ENCODE measurements at places on chromosomes 13 and 19. TPM values are rescaled to one million over a fixed set of nuclear protein-coding genes. Genes with fewer than 3 reads are reported as not detected.
A peak's percentile ranks its signal among the peaks of the same experiment; 100 is the strongest.

Gene CEACAM18
- not detected for total RNA-seq

Gene B3GNT3
- 1.2 TPM for total RNA-seq

Gene C13orf46
- total RNA-seq = 0.20 TPM

Gene RAD23A
- total RNA-seq = 112 TPM

Gene ATXN8OS
- not detected for total RNA-seq

Gene CDC34
- total RNA-seq = 90.4 TPM

Gene CRB3
- 50.9 TPM for total RNA-seq

Gene ZNF835
- total RNA-seq = 0.25 TPM

Gene FUZ
- total RNA-seq = 30.2 TPM

Gene ZNF492
- not detected for total RNA-seq

Gene IGFL2
- not detected for total RNA-seq

GRCh38 chr13:91241221-91241933, 106.1 kb upstream of the MIR17HG start:
- no peaks in the 10 kb centered on the region for H3K4me1 ChIP-seq
- H3K4me3 ChIP-seq = no peak overlapping the region

DNA sequence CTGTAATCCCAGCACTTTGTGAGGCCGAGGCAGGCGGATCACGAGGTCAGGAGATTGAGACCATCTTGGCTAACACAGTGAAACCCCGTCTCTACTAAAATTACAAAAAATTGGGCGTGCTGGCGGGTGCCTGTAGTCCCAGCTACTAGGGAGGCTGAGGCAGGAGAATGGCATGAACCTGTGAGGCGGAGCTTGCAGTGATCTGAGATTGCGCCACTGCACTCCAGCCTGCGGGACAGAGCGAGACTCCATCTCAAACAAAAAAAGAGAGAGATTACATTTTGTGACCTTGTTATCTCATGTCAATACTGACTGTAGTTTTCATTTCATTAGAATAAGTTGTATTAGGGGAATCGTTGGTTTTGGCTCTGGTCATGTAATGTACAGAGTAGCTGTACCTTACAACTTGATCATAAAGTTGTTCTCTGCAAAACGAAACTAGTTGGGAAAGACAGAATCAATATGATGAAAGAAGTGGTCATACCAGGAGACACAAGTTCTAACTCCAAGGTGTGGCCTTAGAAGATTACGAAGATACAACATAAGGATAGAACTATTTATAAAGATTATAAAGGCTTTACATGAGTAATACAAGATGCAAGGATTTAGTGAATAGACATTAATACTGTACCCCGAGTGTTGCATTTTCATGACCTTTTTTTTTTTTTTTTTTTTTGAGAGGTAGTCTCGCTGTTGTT, 15.3 kb downstream of the TMEM38A start:
- H3K36me3 ChIP-seq = peaks cover 11% of the 10 kb centered on the region
- no peak for DNase-seq

DNA sequence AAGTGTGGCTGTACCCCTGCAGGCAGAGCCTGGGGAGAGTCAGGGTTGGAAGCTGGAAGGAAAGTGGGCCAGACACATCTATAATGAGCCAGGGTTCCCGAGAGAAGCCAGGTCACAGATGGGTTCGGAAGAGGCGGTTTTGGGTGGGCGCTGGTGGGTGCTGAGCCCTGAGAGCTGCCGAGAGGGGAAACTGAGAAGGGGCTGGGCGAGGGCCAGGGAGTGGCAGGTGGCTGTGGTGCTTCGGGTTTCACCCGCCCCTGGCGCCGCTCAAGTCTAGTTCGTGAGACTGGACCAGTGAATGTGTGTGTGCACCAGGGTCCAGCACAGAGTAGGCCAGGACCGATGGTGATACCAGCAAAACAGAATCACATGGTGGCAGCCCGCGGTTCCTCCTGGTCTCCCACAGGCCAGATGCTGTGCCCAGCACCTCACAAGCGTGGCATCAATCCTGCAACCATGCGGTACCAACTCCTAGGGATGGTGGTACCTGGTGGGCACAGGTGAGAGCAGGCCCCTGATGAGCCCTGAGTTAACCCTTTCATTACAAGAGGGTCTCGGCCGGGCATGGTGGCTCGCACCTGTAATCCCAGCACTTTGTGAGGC, 1.8 kb upstream of the LRRC4B start:
- H3K27ac ChIP-seq = no peak overlapping the region
- H3K4me3 ChIP-seq = no peak overlapping the region
- H3K27me3 ChIP-seq = peaks cover 23% of the 10 kb centered on the region
- no peaks in the 10 kb centered on the region for H3K36me3 ChIP-seq
- no peaks in the 10 kb centered on the region for H3K4me1 ChIP-seq
- no peak for DNase-seq

GRCh38 chr13:48055712-48056111, 18.2 kb downstream of the NUDT15 start:
- H3K36me3 ChIP-seq = peaks cover 47% of the 10 kb centered on the region
- no peak for DNase-seq
- H3K27me3 ChIP-seq = no peaks in the 10 kb centered on the region
- H3K4me1 ChIP-seq = no peaks in the 10 kb centered on the region
- no peak overlapping the region for H3K27ac ChIP-seq

- H3K4me1 ChIP-seq = no peaks in the 10 kb centered on the region
- DNase-seq = no peak
- H3K27ac ChIP-seq = no peak overlapping the region
Measured at GRCh38 chr13:92590503-92590908, 636.1 kb upstream of the GPC6 start.

DNA sequence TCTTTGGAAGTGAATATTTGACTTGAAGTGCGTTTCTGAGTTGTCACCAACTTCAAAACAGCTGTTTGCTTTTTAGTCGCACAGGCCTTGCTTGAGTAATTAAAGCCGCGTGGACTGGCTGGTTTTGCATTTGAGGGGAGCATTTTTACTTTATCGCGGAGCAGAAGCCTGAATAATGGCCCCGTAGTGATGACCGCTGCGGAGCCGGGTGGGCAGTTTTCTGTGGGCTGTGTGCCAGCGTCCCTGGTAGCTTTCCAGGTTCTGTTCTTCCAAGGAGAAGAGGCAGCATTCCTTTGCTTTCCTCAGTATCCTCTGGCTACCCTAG, 1.1 kb downstream of the NAA16 start:
- DNase-seq = peak; percentile 55
- H3K27ac ChIP-seq = peak overlapping the region; percentile 94
- H3K4me1 ChIP-seq = peaks cover 2% of the 10 kb centered on the region
- H3K27me3 ChIP-seq = no peaks in the 10 kb centered on the region
- no peaks in the 10 kb centered on the region for H3K36me3 ChIP-seq

DNA sequence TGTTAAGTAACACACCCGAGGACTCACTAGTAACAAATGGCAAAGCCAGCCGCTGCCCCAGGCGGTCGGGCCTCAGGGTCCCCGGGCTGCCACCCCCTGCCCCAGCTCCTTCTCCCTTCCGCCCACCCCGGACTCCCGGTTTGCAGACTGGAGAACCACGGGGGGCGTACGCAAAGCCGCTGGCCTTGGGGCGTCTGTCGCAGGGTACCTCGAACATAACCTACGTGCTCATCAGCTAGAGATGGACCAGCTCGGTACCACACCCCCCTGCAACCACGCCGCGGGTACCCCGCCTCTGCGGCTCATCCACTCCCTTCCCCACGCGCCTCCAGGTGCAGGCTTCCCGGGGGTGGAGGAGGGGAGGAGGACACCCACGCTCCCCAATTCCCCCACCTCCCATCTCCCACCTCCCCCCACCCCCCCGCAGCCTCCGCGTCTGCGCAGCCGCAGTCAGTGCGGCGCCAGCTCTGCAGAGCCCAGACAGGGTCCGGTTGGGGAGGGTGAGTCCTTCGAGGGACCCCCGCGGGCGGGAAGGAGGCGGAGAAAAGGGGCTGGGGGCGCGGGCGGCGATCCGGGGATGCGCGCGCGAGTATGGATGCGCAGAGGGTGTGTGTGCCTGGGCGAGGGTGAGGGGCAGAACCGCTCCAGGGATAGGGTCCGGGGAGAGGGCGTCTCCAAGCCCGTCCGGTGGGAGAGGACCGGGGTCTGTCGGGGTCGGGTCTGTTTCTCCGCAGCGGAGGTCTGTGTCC, at the start of gene SMIM17:
SMIM17 (plus strand) TSS at position 449 of the 749 bp plus-strand sequence. CDS start 2,509 bp downstream, outside the sequence.
- DNase-seq = no peak
- H3K4me1 ChIP-seq = no peaks in the 10 kb centered on the region
- H3K4me3 ChIP-seq = no peak within 1 kb of the TSS
- no peak within 1 kb of the TSS for H3K27ac ChIP-seq
- H3K36me3 ChIP-seq = no peaks in the 10 kb centered on the region

DNA sequence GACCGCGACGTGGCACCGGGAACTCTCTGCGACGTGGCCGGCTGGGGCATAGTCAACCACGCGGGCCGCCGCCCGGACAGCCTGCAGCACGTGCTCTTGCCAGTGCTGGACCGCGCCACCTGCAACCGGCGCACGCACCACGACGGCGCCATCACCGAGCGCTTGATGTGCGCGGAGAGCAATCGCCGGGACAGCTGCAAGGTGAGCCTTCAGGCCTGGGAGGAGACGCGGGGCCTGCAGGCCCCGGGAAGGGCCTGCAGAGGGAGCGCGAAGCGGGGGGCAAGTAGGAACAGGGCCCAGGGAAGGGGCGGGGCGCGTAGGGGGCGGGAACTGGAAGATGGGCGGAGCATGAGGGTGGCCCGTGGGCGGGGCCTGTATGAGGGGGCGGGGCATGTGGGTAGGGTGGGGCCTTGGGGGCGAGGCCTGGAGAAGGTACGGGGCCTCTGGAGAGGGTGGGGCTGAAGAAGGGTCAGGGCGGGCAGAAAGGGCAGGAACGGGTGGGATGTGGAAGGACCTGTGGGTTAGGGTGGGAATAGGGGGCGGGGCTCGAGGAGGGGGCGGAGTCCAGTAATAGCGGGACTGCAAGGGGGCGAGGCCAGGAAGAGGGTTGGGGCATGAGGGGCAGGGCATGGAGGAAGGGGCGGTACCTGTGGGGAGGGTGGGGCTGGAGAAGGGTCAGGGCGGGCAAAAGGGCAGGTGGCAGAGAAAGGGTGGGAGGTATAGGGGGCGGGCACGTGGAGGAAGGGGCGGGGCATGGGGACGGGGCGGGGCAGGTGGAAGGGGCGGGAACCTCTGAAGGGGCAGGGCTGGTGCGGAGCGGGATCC, 2.5 kb downstream of the CFD start:
- H3K27me3 ChIP-seq = peaks cover 25% of the 10 kb centered on the region
- H3K4me3 ChIP-seq = no peak overlapping the region
- no peaks in the 10 kb centered on the region for H3K4me1 ChIP-seq
- peak; percentile 97 for DNase-seq
- H3K27ac ChIP-seq = no peak overlapping the region

DNA sequence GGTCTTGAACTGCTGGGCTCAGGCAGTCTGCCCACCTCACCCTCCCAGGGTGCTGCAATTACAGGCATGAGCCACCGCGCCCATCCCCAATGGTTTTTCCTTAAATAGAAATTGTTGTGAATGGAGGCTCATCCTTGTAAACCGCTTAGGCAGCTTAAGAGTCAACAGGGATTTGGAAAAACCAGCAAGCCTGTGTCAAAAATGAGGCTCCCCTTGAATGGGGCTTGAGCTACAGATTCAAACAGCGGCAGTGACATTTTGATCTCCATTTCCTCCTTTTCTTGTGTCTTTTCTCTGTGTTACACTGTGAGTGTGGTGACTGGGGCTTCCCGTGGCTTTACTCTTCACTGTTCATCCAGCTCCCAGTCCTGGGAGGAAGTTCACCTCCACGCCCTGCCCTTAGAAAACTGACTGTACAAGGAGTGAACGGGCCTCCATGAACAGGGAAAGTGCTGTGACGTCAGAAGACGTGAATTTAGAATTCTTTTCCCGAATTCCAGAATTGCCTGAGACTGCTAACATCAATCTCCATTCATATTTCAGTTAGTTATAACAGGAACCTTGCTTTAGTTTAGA, 15.3 kb upstream of the RAB8A start:
- no peaks in the 10 kb centered on the region for H3K4me1 ChIP-seq
- no peak for DNase-seq

GRCh38 chr19:19528721-19529490, at the start of gene YJEFN3:
Gene YJEFN3 (plus strand): TSS chr19:19528911. CDS start chr19:19528933, 22 bp downstream.
- H3K36me3 ChIP-seq = peaks cover 25% of the 10 kb centered on the region
- no peak within 1 kb of the TSS for H3K4me3 ChIP-seq
- no peaks in the 10 kb centered on the region for H3K4me1 ChIP-seq
- H3K27me3 ChIP-seq = no peaks in the 10 kb centered on the region
- peak within 1 kb of the TSS; percentile 30 for H3K27ac ChIP-seq
- peak; percentile 93 for DNase-seq

DNA sequence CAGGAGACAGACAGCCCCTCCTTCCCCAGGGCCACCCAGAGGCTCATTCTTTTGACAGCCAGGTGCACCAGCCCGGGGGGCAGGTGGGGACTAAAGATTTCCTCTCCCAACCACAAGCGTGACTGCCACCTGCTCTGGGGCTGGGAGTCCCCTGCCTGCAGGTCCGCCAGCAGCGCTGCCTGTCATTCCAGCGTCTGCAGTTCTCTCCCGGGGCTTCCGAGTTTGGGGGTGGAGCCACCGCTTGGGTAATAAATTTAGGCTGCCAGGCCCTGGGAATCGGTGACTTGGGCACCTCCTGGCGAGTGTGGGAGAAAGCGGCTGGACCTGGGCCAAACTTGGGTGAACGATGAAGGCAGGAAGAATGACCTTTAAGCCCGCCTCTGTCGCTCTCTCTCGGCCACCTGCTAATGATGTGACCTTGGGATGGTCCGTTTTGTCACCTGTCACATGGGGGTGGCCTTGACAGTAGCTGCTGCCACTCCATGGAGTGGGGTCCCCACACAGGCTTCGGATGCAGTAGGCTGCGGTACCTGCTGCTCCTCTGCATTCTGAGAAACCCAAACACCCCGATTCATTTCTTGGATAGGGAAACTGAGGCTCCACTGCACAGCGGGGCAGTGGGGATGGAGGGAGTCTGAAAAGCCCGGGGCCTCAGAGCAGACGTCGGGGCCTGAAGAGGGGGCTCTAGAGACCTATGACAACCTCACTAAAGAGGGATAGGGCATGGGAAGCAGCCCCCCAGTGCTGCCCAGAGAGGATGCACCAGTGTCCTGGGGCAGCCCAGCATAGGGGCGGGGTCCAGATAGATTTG, 12.8 kb downstream of the FUT6 start:
- H3K4me3 ChIP-seq = peak overlapping the region; percentile 73
- H3K36me3 ChIP-seq = no peaks in the 10 kb centered on the region
- H3K4me1 ChIP-seq = no peaks in the 10 kb centered on the region
- no peaks in the 10 kb centered on the region for H3K27me3 ChIP-seq
- no peak overlapping the region for H3K27ac ChIP-seq
- peak; percentile 90 for DNase-seq

GRCh38 chr19:48859711-48860572, 8.5 kb downstream of the PLEKHA4 start:
- no peaks in the 10 kb centered on the region for H3K27me3 ChIP-seq
- H3K27ac ChIP-seq = no peak overlapping the region
- peak; percentile 84 for DNase-seq
- H3K4me1 ChIP-seq = peaks cover 7% of the 10 kb centered on the region
- no peaks in the 10 kb centered on the region for H3K36me3 ChIP-seq
- no peak overlapping the region for H3K4me3 ChIP-seq

- peaks cover 14% of the 10 kb centered on the region for H3K36me3 ChIP-seq
- no peak overlapping the region for H3K4me3 ChIP-seq
- no peak for DNase-seq
- peak overlapping the region; percentile 36 for H3K27ac ChIP-seq
- H3K4me1 ChIP-seq = no peaks in the 10 kb centered on the region
- no peaks in the 10 kb centered on the region for H3K27me3 ChIP-seq
Measured at GRCh38 chr19:10968527-10969135, 7.8 kb downstream of the SMARCA4 start.

Measured in endodermal cell (in vitro differentiated cells).